Stimulated activated CD4-positive, alpha-beta T cell treated with anti-CD3 and anti-CD28 coated beads, Interleukin-12 subunit alpha, Interleukin-12 subunit beta, amount 100 ng/mL, for 48 hours (primary cell): ENCODE measurements at places on chromosomes 4 and X.
A peak's percentile ranks its signal among the peaks of the same experiment; 100 is the strongest.

- DNase-seq, result no peak
Measured at GRCh38 chr4:117549524-117549923, 464.1 kb upstream of the TRAM1L1 start.

DNA sequence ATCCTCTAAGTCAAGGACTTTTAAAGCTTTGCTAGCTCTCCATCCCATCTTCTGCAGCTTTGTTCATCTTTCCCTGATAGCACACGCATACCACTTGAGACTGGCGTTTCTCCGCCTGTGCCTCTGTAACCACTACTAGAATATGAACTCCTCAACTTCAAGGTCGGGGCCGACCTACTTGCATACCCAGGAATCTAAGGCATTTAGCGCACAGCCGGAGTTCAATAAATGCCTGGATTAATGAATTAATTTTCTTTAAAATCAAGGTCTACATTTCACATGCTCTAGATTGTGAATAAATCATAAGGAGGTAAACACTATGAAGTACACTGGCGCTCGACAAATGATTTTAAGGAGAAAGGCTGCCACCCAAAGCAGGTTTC is 89.3 kb downstream of the HNRNPD start:
- DNase-seq, result no peak

GRCh38 chr4:88286897-88287296 is 2.5 kb upstream of the PPM1K start:
- DNase-seq, result no peak

GRCh38 chr4:127006446-127006877 is 626.3 kb upstream of the INTU start:
- no peak for DNase-seq

DNA sequence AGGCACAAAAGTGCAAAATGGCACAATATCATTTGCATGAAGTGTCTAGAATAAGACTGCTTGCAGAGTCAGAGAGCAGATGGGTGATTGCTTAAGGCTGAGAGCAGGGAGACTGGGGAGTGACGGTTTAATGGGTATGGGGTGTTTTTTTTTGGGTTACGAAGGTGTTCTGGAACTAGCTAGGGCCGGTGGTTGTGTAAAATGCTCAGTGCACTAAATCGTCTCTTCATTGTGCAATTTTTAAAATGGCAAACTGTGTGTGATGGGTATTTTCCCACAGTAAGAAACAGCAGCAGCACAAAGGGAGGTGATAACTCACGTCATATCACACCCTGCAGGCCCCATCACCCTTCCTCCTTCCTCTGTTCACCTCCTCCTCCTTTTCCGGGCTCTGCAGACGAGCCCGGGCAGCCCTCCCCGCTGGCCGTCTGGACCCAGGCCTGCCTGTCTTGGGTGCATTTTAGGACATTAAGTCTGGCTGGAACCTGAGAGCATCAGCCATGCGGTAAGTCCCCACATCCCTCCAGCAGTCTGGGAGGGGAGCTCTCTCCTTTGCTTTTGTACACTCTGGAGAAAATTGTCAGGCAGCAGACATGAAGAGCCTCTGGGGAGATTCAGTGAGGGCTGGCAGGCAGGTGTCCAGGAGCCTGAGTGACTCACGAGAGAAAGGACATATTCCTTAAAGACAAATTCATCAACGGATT is 42.7 kb downstream of the ASMT start:
- peak; percentile 31 for DNase-seq

DNA sequence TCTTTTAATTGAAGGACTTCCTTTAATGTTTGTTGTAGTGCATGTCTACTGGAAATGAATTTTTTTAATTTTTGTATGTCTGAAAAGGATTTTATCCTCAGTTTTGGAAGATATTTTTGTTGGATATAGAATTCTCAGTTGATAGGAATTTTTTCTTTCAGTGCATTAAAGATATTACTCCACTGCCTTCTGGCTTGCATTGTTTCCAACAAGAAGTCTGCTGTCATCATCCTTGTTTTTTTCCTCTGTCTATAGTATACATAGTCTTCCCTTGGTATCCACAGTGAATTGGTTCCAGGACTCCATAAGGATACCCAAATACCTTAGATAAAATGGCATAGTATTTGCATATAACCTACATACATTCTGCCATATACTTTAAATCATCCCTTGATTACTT is 33.5 kb downstream of the SCD5 start:
- DNase-seq, result no peak

DNA sequence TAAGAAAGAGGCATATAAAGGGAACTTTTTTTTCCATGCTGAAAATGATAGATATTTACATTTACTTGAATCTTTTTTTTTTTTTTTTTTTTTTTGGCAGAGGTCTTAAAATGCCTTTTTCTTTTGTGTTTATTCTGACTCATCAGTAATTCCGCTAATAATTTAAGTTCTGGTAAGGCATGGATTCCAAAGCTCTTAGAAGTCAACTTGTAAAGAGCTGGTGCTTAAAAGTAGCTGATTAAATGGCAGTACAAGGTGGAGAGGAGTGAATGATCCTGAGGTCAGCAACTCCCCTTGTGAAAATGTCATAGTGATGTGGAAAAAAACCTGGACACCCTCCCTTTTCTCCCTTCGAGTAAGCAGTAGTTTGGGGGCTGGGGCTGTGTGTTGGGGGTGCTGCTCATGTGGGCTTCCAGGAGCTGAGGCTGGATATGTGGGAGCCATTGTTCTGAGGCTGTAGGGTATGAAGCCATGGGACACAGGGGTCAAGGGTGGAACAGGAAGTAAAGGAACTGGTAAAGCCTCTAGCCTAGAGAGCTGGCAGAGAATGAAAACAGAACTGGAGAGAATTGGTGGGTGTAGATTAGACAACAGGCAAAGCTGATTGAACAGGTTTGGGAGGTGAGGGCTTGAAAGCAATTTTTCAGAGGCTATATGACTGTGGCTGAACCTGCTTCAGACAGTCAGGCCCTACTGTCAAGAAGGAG is 41.0 kb upstream of the PITX2 start:
- DNase-seq, result no peak

DNA sequence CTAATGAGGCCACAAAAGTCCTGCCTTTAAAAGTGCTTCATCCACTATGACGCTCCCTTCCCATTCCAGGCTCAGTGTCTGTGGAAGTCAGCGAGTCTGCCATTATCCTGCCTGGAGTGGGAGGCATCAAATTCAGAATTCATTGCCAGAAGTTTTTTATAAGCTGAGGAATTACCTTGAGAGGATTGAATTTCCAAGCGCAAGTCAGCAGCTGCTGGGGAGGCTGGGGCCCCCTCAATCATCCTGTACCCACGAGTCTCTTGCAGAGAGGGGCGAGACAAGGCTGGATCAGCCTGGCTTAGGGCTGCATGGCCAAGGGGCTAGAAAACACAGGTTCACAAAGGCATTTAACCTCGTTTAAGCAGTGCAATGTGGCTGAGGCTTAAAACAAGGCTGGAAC is 170.5 kb upstream of the NOCT start:
- DNase-seq, result no peak

GRCh38 chrX:41275661-41276609 is 58.0 kb upstream of the DDX3X start:
- DNase-seq, result no peak

GRCh38 chr4:99417125-99417524 is 18.0 kb downstream of the ADH7 start:
- DNase-seq, result no peak

GRCh38 chr4:813900-814299 is 12.0 kb downstream of the CPLX1 start:
- DNase-seq, result no peak

DNA sequence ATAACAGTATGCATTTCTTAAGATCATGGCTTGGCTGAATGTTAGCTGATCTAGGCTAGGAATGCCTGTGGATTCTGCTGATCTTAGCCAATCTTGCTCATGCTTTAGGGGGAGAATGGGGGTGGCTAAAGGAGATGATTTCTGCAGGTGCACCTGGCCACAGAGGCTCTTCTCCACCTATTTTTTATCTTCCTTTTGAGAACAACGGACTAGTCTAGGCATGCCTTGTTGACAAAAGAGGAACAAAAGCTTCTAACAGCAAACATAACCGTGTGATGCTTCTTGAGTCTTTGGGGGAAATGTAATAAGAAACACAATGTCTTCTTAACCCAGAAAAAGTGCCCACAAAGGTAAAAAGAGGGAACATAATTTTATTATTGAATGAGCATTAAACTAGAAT is 743.5 kb downstream of the ARAP2 start:
- no peak for DNase-seq

DNA sequence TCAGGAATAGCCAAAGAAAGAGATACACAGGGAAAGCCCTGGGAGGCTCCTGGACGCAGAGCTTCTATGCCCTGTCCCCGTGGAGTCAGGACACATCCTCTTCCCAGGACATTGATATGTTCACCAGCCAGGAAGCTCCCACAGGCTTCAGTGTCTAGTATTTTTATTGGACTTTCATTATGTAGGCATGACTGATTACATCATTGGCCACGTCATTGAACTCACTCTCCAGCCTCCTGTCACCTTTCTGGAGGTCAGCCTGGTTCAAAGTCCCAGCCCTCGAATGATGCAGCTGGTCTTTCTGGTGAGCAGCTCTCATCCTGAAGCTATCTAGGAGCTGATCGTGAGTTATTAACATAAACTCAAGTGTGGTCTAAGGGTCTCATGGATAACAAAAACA is 104.1 kb downstream of the CPEB2 start:
- DNase-seq, result no peak

DNA sequence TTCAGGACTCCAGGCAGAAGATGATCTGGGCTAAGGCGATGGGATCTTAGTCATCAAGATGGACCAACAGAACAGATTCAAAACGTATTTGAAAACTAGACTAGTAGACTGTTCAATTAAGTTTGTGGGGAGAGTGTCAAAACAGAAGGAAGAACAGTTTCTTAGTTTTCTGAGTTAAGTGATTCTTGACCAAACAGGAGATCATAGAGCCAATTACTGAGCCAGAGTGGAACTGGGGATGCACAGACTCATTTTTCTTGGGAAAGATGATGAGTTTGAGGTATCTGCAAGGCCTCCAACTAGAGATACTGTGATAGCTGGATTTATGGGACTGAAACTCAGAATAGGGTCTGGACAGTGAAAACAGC is 119.5 kb downstream of the REELD1 start:
- DNase-seq, result no peak

- DNase-seq, result no peak
Measured at GRCh38 chr4:63211776-63212479, 1197.3 kb downstream of the TECRL start.

- DNase-seq, result no peak
Measured at GRCh38 chr4:15526924-15527592, 57.4 kb downstream of the CC2D2A start.

- no peak for DNase-seq
Measured at GRCh38 chr4:148632476-148632875, 190.3 kb upstream of the NR3C2 start.

DNA sequence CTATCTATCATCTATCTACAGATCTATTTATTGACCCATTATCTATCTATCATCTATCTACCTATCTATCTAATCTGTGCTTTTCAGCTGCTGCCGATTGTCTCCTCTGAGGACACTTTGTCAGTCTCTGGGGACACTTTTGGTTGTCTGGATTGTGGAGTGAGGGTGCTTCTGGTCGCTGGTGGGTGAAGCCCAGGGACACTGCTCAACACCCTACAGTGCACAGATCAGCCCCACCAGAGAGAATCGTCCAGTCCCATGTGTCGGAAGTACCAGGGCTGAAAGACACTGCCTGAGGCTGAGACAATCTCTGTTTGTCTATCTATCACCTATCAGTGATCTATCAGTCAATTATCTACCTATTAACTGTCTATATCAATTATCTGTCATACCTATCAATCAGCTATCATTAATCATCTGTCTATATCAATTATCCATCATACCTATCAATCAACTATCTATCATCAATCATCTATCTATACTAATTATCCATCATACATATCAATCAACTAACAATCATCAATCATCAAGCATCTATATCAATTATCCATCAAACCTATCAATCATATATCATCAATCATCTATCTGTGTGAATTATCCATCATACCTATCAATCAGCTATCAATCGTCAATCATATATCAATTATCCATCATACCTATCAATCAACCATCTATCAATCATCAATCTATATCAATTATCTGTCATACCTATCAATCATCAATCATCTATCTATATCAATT is 70.0 kb upstream of the PPP2R3B start:
- no peak for DNase-seq

GRCh38 chr4:41880022-41880837 is 55.0 kb upstream of the TMEM33 start:
- no peak for DNase-seq

DNA sequence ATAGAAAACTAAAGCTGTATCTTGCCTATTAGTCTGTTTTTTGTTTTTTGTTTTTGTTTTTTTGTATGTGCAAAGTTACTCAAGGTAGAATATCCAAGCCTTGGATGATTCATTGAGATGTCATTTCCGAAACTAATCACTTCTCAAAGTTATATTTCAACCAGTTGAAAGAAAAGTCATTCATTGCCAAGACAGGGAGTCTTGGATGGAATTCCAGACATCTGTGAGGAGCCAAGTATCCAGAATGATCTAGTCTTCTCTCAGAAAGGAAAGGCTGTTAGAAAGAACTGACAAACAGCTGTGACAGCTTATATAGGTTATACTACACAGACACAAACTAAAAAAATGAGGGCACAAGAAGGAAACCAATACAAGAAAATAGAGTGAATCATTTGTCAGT is 141.1 kb upstream of the NDST3 start:
- no peak for DNase-seq

DNA sequence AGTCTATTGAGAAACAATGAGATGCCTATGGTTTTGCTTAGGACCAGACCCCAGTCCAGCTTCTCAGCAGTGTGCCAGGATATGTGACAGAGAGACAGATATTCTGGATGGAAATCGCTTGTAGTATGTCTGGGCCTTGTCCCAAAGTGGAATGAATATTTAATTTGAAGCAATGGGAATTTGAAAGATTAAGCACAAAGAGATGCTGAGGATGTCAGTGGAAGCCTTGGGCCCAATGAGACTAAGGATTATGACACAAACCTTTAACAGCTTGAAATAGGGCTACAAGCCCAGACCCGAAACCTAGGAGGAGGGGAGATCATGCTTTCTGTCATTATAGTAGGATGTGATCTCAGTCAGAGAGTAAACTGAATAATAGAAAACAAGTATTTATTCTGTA is 459.2 kb downstream of the FAT4 start:
- DNase-seq, result no peak

- peak; percentile 42 for DNase-seq
Measured at GRCh38 chrX:39772057-39772832, 325.5 kb downstream of the BCOR start.

DNA sequence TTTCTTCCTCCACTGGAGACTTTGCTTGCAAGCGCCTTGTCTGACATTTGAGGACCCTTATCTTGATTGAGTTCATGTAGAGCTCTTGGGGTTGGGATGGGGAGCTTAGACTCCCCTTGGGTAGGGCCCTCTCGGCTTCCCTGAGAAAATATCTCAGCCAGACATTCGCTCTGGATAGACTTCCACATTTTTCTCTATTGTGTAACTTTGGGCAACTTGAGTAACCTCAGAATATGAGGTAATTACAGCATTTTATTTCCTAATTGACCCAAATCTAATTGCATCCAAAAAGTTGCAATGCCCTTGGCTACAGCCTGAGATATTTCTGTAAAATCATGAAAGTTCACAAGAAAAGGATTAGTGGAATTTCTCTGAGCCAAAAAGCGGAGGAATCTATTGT is 102.8 kb upstream of the MXRA5 start:
- DNase-seq, result no peak

GRCh38 chr4:102352781-102353180 is 7.5 kb upstream of the SLC39A8 start:
- no peak for DNase-seq
